ENCODE measurements at places on chromosomes 3 and 15.

DNA sequence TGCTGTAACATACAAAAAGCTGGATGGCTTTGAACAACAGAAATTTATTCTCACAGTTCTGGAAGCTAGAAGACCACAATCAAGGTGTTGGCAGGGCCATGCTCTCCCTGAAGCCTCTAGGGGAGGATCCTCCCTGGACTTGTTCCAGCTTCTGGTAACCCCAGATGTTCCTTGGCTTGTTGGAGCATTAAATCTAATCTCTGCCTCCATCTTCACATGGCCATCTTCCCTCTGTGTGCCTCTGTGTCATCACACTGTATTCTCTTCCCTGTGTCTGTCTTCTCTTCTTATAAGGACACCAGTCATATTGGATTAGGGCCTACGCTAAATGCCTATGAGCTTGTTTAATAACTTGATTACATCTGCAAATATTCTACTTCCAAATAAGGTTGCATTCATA, 109.5 kb downstream of the STAG1 start:
- DNase-seq, result no peak

GRCh38 chr3:118337649-118338048, 697.0 kb downstream of the IGSF11 start:
- no peak for DNase-seq

GRCh38 chr3:11522953-11523571, 120.7 kb downstream of the VGLL4 start:
- no peak for DNase-seq

GRCh38 chr3:71191031-71191482, 392.5 kb downstream of the FOXP1 start:
- DNase-seq, result no peak

- DNase-seq, result peak; percentile 31
These were observed 115.0 kb upstream of the ABHD17C start for GRCh38 chr15:80580106-80580505.
